ENCODE measurements at places on chromosomes 11 and 22.

DNA sequence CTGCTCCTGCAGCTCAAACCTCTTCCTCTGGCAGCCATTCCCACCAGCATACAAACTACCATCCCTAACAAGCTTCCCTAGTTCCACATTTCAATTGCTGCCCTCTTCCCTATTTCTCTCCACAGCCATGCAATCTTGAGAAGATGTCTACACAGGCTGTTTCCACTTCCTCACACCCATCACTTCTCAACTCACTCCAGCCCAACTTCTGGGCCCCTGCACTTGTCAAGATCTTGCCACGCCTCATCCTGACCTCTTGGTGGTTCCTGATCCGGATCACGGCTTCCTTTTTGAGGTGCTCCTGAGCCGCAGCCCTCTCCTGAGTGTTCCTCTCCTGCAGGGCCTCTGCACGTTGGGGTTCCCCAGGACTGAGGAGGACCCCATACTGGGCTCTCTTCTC, 22.6 kb downstream of the RPL27A start:
- DNase-seq, result no peak

DNA sequence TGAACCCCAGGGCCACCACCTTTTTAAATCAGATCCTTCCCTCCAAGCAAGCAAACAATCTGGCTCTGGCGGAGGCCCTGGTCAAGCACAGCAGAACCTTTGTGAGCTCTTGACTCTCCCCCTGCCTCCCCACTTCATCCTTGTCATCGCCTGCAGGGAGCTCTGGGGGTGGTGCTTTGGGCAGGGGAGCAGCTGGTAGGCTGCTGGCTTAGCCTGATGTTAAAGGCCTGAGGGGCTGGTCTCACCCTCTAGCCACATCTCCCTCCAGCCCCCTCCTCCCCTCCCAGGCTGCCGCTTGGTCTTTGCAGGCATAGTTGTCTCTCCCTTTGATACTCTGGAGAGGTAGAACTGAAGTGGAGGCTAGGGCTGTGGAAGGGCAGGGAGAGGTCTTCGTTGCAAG, 50.9 kb downstream of the THAP12 start:
- no peak for DNase-seq

DNA sequence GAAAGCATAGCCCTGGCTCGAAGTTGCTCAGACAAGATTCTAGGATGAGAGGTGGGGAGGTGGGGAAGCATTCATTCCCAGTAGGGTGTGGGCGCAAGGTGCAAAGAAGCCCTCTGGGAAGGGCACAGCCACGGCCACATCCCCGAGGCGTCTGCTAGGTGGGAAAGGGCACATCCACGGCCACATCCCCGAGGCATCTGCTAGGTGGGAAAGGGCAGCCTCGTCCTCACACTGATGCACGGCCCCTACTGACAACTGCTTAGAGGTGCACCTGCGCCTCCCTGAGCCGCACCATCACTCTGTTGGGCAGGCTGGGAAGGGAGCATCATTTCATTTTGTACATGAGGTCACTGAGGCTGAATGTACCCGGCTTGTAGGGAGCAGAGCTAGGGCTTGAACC, 94.6 kb upstream of the PITPNB start:
- DNase-seq, result no peak

DNA sequence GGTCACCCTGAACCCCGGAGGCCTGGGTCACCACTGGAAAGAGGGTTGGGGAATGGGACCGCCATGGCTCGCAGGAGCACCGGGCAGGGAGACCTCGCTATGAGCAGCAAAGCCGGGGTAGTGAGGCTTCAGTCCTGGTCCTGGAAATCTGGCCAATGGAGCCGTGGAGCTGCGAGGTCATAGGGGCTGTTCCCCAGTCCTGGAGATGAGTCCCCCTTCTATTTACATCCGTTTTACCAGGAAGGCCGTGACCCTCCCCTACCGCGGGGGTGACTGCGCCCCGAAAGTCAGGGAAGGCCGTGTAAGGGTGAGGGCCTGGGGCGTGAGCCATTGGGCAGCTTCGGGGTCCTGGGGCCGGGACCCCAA, 449 bp downstream of the PIDD1 start:
- no peak for DNase-seq

DNA sequence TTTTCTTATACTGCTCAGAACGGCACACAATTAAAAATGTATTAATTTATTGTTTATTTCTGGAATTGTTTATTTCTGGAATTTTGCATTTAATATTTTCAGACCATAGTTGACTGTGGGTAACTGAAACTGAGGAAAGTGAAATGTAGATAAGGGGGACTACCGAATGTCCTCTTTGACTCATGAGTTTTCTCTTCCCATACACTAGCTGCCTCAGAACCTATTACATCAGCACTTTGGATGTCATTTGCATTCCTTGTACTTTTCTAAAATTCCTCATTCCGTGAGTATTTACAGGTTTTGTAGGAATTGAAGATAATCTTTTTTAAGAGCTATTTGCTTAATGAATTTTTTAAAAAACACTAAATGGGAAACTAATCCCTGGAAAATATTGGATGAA, 29.8 kb downstream of the ZC3H12C start:
- no peak for DNase-seq

DNA sequence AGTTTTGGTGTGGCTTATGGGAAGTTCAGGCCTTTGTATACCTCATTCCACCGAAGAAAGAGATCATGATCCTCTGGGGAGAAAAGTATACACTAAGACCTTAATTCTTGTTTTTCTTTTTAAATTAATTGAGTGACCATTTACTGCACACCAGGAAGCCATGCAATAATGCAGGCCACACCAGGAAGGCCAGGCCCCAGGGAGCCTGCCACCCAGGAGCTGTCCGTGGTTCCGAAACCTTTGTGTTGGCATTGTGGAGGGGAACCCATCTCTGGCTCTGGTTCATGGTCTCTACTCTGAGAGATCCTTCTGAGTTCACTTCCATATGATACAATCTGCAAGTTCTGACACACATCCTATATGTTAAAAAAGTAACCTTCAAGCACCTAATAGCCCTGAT, 291.8 kb downstream of the MIAT start:
- DNase-seq, result no peak

DNA sequence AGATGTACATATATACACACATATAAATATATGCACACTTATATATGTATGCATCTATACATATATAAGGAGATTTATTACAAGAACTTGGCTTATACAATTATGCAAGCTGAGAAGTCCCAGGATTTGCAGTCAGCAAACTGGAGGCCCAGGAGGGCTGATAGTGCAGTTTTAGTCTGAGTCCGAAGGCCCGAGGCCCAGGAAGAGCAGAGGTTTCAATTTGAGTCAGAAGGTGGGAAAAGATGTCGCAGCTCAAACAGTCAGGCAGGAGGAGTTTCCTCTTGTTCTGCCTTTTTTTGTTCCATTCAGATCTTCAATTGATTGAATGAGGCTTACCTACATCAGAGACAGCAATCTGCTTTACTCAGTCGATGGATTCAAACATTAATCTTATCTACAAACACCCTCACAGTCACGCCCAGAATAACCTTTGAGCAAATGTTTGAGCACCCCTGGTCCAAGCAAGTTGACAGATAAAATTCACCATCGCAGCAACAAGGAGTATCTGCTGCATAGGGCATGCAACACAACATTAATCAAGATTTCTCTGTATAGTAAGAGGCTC, 4.0 kb upstream of the SGSM1 start:
- DNase-seq, result no peak

- no peak for DNase-seq
Observed at GRCh38 chr11:75689863-75690609, 21.2 kb upstream of the MAP6 start.

DNA sequence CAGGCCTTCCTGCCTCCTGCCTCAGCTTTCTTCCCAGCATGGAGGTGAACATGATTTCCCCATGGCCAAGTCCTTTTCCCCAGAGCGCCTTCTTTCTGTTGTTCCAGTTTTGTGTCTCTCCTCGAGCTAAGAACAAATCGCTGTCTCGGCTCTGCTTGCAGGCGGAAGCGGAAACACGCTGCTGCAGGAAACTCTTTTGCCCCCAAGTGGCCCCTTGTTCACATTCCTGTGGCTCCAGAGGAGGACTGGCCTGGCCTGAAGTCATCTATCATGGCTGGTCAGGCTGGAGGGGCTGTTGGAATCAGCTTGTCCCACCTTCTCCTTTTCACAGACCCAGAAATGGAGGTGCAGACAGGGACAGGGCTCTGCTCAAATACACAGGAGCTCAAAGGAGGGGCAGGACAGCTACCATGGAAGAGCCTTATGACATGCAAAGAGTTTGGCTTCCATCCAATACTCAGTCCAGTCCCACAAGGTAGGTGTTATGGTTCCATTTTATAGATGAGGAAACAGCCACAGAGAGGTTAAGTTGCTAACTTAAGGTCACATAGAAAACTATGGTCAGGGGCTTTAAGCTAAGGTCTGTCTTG, 182.2 kb upstream of the SYT13 start:
- no peak for DNase-seq

- DNase-seq, result no peak
Observed at GRCh38 chr22:21876486-21877176, 9.2 kb upstream of the MAPK1 start.

GRCh38 chr11:110093407-110094297, 460 bp downstream of the ZC3H12C start:
- no peak for DNase-seq

DNA sequence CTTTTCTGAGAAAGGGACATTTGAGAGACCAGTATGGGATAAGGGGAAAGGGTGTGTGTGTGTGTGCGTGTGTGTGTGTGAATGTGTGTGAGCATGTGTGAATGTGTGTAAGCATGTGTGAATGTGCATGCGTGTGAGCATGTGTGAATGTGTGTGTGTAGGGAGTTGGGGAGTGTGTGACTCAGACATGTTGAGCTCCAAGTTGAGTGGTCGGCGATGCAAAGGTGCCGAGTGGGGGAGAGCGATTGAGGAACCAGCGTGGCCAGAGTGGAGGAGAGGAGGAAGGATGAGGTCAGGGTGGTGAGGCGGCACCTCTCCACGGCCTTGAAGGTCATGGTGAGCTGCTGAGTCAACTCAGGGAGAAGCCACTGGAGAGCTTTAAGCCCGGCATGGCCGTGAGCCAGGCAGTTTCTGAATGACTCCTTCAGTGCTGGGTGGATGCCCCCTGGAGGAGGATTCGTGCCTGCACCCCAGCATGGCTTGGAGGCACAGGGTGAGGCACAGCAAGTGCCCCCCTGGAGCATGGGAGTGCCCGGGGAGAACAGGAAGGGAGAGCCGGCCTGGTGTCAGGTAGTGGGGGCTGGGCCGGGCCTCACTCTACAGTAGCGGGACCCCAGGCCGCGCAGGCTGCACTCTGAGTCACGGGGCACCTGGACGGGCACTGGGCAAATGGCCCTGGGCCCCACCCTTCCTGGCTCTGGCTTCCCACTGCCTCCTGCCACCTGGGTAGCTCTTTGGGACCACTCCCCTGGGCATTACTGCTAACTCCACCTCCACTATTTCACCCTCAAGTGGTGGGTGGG, 8.2 kb upstream of the CCDC88B start:
- peak; percentile 86 for DNase-seq

- no peak for DNase-seq
Observed at GRCh38 chr11:71330996-71331395, 78.6 kb upstream of the SHANK2 start.

DNA sequence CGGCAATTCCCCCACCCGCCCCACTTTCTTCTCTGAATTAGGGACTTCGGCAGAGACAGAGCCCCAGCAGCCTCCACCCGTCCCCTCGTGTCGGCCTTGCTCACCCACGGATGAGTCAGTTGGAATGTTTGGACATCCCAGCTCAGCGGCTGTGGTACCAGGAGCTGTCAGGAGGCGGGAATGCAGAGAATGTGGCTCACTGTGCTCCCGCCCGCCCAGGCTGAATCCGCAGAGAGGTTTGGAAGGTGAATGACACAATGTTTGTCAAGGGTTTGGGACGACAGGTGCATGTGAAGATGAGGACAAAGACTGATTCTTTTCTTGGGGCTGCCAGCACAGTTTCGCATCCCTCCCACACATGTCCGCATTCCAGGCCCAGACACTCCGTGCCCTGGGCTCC, 39.6 kb downstream of the LIF start:
- no peak for DNase-seq

GRCh38 chr22:17400305-17400704, 31.0 kb downstream of the CECR2 start:
- DNase-seq, result no peak

DNA sequence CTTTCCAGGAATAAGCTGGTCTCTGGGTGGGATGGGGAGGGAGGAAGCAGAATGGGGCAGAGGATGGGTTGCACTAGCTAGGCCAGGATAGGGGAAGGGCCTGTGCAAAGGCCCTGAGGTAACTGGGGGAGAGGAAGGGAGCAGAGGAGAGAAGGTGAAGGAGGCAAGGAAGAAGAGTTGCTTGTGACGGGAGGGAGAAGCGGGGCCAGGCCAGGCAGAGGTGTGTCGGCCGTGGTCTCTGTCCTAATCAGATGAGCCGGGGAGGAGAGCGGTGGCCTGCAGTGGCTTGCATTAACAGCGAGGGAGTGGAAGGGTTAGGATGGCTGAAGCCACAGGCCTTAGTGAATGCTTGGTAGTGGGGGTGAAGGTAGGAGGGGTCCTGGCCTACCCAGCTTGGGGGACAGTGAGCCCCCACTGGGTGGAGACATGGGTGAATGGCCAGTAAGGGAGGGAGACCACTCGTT, 6.0 kb upstream of the DERL3 start:
- DNase-seq, result no peak

- DNase-seq, result no peak
Observed at GRCh38 chr22:41826021-41826420, 6.9 kb upstream of the SREBF2 start.

DNA sequence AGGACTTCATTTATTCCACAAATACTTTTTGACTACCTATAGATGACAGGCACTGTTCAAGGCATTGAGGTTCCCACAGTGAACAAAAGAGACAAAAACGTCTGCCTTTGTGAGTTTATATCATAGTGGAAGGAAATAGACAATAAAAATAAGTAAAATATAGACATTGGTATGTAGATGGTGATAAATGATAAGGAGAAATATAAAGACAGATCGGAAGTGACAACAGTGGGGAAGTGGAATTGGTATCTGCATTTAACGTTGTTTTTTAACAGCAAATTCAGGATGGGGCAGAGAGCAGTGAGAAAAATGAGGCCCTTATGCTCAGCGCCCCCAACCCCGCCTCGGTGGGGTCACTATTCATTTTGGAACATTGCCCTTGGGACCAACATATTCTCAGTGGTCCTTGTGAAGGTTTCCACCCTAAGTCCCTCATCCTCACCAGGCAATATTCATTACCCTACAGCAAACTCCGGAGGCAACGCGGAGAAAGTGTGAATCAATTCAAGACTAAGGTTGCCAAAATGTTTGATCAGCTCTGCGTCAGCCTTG, 627 bp upstream of the PEX26 start:
- no peak for DNase-seq

GRCh38 chr22:44369916-44370801, 57.4 kb upstream of the SHISAL1 start:
- DNase-seq, result no peak

GRCh38 chr22:44870021-44870420, 117.6 kb downstream of the ARHGAP8 start:
- DNase-seq, result no peak

DNA sequence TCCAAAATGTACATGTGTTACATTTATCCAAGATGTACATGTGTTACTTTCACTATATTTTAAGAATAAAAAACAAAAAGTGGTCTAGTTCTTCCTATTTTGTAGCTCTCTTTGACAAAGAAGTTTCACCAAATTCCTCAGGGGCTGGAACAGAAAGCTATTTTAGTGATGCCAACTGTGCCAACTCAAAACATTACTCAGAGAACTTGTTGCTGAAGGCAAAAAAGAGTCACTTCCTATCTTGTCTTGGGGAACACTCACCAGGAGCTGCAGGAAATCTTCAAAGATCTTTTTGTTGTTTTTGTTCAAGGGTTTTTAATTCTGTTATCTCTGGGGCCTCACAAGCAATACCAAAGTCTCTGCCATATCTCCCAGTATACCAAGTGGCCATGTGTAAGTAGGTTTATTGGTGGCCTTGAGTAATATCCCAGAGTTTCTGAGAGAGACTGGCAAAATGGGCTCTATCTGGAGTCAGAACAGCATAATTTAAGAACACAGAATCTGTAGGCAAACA, 13.6 kb upstream of the EED start:
- DNase-seq, result no peak
